SJCRH30 (cell line): ENCODE measurements at places on chromosomes 12 and 14. TPM values are rescaled to one million over a fixed set of nuclear protein-coding genes. Genes with fewer than 3 reads are reported as not detected.

HHIPL1 gene
- not detected in 2 replicates for total RNA-seq

RAD9B gene
- total RNA-seq: 1.1 and 2.7 TPM in 2 replicates

- no peak for DNase-seq
- no peaks in the 10 kb centered on the region for H3K36me3 ChIP-seq
- no peaks in the 10 kb centered on the region; the same call in 1 of the 2 replicates for H3K27me3 ChIP-seq
- H3K27ac ChIP-seq: no peak overlapping the region
- no peaks in the 10 kb centered on the region for H3K4me1 ChIP-seq
Measured at GRCh38 chr12:46065412-46066166, 75.2 kb upstream of the SCAF11 start.

DNA sequence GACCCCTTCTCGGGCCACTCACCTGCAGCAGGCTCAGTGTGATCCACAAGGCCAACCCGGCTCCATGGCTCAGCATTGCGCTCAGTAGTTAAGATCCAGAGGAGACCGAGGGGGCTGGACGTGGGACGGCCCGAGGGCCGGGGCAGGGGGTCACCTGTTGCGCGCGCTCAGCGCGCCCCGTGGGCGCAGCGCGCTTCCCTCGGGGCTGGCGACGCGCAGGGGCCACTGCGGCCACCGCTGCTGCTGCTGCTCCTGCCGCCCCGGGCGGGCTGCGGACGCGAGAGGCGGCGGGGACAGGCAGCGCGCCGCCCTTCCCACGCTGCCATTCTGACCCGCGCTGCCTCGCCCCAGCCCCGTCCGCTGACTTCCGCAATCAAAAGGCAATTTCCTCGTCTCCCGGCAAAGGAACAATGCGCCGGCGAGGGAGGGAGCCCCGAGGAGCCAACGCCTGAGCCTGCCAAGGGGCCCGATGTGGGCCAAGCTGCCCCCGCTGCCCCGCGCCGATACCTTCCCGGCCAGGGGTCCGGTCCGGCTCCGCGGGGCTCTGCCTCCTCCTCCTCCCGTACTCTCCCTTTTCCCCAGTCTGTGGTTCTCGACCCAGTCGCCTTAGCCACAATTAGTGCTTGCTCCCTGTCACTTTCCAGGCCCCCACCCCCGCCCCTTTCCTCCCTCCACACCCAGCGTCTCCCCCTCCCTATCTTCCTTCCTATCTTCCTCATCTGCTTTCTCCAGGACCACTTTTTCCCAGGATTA is 27.3 kb downstream of the PTPRB start:
- no peaks in the 10 kb centered on the region for H3K36me3 ChIP-seq
- H3K27me3 ChIP-seq: no peaks in the 10 kb centered on the region
- no peaks in the 10 kb centered on the region for H3K4me1 ChIP-seq
- DNase-seq: no peak
- H3K27ac ChIP-seq: no peak overlapping the region
- no peak overlapping the region for H3K4me3 ChIP-seq

SSPN gene
- 2.8 and 4.0 TPM in 2 replicates for total RNA-seq

DNA sequence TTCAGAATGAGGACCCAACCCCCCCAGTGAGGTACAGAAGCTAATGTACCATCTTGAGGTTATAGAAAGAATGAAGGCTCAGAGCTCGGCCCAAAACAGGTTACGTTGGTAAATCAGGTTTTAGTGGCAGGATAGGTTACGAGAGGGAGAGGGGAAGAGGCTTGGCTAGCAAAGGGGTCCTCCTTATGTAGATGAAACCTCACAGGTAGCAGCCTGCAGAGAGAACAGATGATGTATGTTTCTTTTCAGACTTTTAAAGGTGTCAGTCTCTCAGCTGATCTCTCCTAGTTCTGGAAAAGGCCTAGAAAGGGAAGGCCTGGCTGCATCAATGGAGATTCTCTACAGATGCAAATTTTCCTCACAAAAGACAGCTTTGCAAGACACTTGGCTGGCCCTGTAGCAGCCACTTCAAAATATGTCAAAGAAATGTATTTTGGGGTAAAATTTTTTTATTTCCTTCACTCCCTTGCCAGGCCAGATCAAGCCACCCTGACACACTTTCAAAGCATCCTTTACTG is 71.7 kb upstream of the CPSF6 start:
- H3K4me3 ChIP-seq: no peak overlapping the region
- H3K27ac ChIP-seq: no peak overlapping the region
- H3K4me1 ChIP-seq: no peaks in the 10 kb centered on the region
- no peaks in the 10 kb centered on the region for H3K36me3 ChIP-seq
- H3K27me3 ChIP-seq: no peaks in the 10 kb centered on the region

- H3K36me3 ChIP-seq: no peaks in the 10 kb centered on the region
- no peak for DNase-seq
- H3K27ac ChIP-seq: no peak overlapping the region
- peaks cover 8% of the 10 kb centered on the region for H3K4me1 ChIP-seq
- H3K4me3 ChIP-seq: no peak overlapping the region
Measured at GRCh38 chr12:47762850-47763465, 4.3 kb upstream of the RAPGEF3 start.

GRCh38 chr12:123384318-123384993 is 524 bp downstream of the KMT5A start:
- peaks cover 12% of the 10 kb centered on the region for H3K4me1 ChIP-seq
- peak; percentile 22 for DNase-seq

GRCh38 chr12:46267575-46267824 is 1.3 kb downstream of the SLC38A1 start:
- H3K4me3 ChIP-seq: peak overlapping the region; percentile 86
- H3K27ac ChIP-seq: peak overlapping the region; percentile 80
- H3K27me3 ChIP-seq: no peaks in the 10 kb centered on the region
- no peak for DNase-seq
- peaks cover 47% of the 10 kb centered on the region for H3K4me1 ChIP-seq

- no peak overlapping the region for H3K27ac ChIP-seq
- no peaks in the 10 kb centered on the region for H3K4me1 ChIP-seq
- H3K36me3 ChIP-seq: no peaks in the 10 kb centered on the region
- no peak overlapping the region for H3K4me3 ChIP-seq
- no peaks in the 10 kb centered on the region for H3K27me3 ChIP-seq
Measured at GRCh38 chr12:108040947-108041346, 88.1 kb upstream of the WSCD2 start.

DNA sequence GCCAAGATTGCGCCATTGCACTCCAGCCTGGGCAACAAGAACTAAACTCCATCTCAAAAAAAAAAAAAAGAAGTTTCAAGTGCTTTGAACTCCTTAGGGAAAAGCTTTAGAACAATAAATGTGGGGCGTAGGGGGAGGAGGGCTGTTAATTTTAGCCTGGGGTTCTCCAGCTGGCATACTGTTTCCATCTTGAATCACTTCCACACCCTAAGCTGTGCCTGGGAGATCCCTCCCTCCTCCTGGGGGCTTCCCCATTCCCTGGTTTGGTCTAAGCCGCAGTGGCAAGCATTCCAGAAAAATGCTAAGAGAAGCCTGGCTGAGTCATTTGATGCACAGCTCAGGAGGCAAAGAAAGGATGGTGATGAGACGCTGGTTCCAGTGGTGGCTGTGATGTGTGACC is 2.3 kb upstream of the ZNF384 start:
- no peak overlapping the region for H3K4me3 ChIP-seq
- no peaks in the 10 kb centered on the region for H3K36me3 ChIP-seq
- H3K27me3 ChIP-seq: 0 out of 2 replicates have a peak, but pooled peaks cover 4% of the 10 kb centered on the region
- no peak for DNase-seq
- H3K4me1 ChIP-seq: peaks cover 8% of the 10 kb centered on the region; the same call in 1 of the 2 replicates

GRCh38 chr12:46177837-46178608 is 90.8 kb downstream of the SLC38A1 start:
- no peaks in the 10 kb centered on the region for H3K27me3 ChIP-seq
- peaks cover 3% of the 10 kb centered on the region; the same call in 1 of the 2 replicates for H3K36me3 ChIP-seq
- no peak overlapping the region for H3K27ac ChIP-seq
- no peaks in the 10 kb centered on the region for H3K4me1 ChIP-seq
- no peak for DNase-seq

- no peaks in the 10 kb centered on the region for H3K27me3 ChIP-seq
- no peak overlapping the region for H3K4me3 ChIP-seq
- 0 out of 2 replicates have a peak, but pooled peaks cover 2% of the 10 kb centered on the region for H3K4me1 ChIP-seq
Measured at GRCh38 chr12:15751741-15752140, 37.4 kb downstream of the EPS8 start.

- no peaks in the 10 kb centered on the region for H3K27me3 ChIP-seq
- H3K27ac ChIP-seq: peak overlapping the region; percentile 59; the same call in 1 of the 2 replicates
- H3K4me3 ChIP-seq: no peak overlapping the region
- H3K4me1 ChIP-seq: peaks cover 28% of the 10 kb centered on the region
Measured at GRCh38 chr14:58718226-58719205, 80.8 kb downstream of the DACT1 start.

GRCh38 chr12:125025606-125026235 is 32.3 kb downstream of the BRI3BP start:
- H3K36me3 ChIP-seq: peaks cover 8% of the 10 kb centered on the region; the same call in 1 of the 2 replicates
- no peak overlapping the region for H3K27ac ChIP-seq
- peaks cover 5% of the 10 kb centered on the region for H3K4me1 ChIP-seq
- no peak overlapping the region for H3K4me3 ChIP-seq

LRRC10 gene
- not detected in 2 replicates for total RNA-seq

GRCh38 chr12:92047393-92047826 is 98.2 kb downstream of the BTG1 start:
- H3K4me1 ChIP-seq: peaks cover 11% of the 10 kb centered on the region
- no peaks in the 10 kb centered on the region for H3K27me3 ChIP-seq
- no peak for DNase-seq
- H3K36me3 ChIP-seq: no peaks in the 10 kb centered on the region
- H3K4me3 ChIP-seq: no peak overlapping the region

P2RX2 gene
- total RNA-seq: not detected in 2 replicates

DNA sequence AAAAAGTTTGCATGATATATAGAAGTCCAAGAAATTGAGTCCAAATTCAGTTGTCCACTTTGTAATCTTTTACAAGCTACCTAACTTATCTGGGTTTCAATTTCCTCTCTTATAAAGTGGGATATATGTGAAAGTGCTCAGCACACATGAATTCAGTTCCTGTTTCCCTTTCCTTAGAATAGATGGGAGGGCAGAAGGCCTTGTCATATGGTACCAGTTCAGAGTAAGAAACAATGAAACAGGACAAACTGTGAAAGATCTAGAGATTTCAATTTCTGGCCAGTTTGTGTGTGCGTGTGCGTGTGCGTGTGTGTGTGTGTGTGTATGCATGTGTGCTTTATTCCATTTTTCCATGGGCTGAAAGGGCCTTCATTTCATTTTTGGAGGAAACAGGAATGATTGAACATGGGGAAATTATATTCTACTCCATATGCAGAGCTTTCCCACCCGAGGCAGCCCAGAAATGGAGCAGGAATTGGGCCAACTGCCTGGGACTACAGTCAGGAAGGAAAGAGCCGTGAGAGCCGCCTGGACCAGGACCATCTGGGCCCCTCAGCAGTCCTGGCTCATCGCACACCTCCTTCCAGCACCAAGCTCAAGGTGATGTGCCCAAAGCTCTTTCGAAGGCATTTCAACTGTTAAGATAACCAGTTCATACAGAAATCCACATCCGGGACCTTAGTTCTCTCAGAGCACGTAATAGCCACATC is 183.2 kb downstream of the EPS8 start:
- H3K4me1 ChIP-seq: peaks cover 32% of the 10 kb centered on the region
- H3K36me3 ChIP-seq: no peaks in the 10 kb centered on the region
- no peaks in the 10 kb centered on the region for H3K27me3 ChIP-seq
- no peak overlapping the region for H3K4me3 ChIP-seq
- DNase-seq: no peak

DNA sequence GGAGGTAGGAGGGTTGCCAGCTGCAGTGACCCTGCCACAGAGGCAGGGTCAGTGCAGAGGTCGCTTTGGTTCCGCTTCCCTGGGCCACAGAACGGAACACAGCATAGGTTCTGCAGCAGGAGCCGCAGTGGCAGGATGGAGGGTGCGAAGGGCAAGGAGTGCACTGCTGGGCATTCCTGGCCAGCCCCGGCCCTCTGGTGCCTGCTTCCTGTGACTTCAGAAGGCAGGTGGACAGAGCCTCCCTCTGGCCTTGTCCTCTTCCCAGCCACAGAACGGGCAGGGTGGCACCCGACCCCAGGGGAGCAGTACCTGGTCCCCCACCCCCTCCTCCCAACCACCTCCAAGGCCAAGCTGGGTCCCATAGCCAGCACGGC is 37.7 kb downstream of the SLC8B1 start:
- H3K4me1 ChIP-seq: no peaks in the 10 kb centered on the region; the same call in 1 of the 2 replicates
- H3K4me3 ChIP-seq: no peak overlapping the region
- H3K27me3 ChIP-seq: no peaks in the 10 kb centered on the region
- H3K27ac ChIP-seq: no peak overlapping the region

AMDHD1 gene
- not detected in 2 replicates for total RNA-seq

- no peaks in the 10 kb centered on the region for H3K4me1 ChIP-seq
- no peak overlapping the region for H3K27ac ChIP-seq
- H3K4me3 ChIP-seq: no peak overlapping the region
- DNase-seq: no peak
- H3K27me3 ChIP-seq: peaks cover 3% of the 10 kb centered on the region; the same call in 1 of the 2 replicates
Measured at GRCh38 chr12:44709166-44709565, 166.9 kb downstream of the NELL2 start.

IL26 gene
- not detected in 2 replicates for total RNA-seq

ESR2 gene
- total RNA-seq: 11.8 and 12.1 TPM in 2 replicates

DRAM1 gene
- total RNA-seq: 0.08 and 0.12 TPM in 2 replicates

GRCh38 chr12:114588061-114588460 is 95.9 kb downstream of the TBX3 start:
- no peaks in the 10 kb centered on the region for H3K27me3 ChIP-seq
- no peak overlapping the region for H3K27ac ChIP-seq
- H3K36me3 ChIP-seq: no peaks in the 10 kb centered on the region
- H3K4me3 ChIP-seq: no peak overlapping the region
- H3K4me1 ChIP-seq: no peaks in the 10 kb centered on the region

- H3K27ac ChIP-seq: no peak overlapping the region
- peaks cover 3% of the 10 kb centered on the region; the same call in 1 of the 2 replicates for H3K27me3 ChIP-seq
- DNase-seq: no peak
- H3K36me3 ChIP-seq: no peaks in the 10 kb centered on the region
Measured at GRCh38 chr12:110084314-110085015, 36.1 kb upstream of the C12orf76 start.

NCKAP5L gene
- total RNA-seq: 80.1 and 80.7 TPM in 2 replicates

GRCh38 chr12:106078358-106079010 is 60.3 kb downstream of the NUAK1 start:
- no peak overlapping the region for H3K27ac ChIP-seq
- no peak overlapping the region for H3K4me3 ChIP-seq
- no peaks in the 10 kb centered on the region for H3K27me3 ChIP-seq
- no peaks in the 10 kb centered on the region; the same call in 1 of the 2 replicates for H3K36me3 ChIP-seq
- no peak for DNase-seq

DNA sequence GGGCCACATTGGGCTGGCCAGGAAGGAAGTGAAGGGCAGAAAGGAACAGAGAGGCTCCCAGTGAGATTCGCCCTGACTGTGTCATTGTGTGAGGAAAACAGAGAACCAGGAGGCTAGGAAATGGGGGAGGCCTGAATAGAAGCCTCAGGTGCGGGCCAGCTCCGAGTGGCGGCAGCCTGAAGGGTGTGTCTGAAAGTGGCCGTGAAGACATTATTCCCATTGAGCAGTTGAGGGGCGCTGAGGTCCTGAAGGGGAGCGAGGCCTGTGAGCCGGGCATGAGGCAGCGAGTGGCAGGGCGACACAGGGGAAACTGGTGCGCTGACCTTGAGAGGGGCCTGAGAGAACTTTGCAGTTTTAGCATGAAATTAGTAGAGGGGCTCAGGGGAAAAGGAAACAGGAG is 6.9 kb downstream of the CLBA1 start:
- no peak for DNase-seq
- no peaks in the 10 kb centered on the region for H3K36me3 ChIP-seq
- H3K4me3 ChIP-seq: no peak overlapping the region
- H3K27me3 ChIP-seq: no peaks in the 10 kb centered on the region

PIK3C2G gene
- total RNA-seq: 0.04 TPM in 1 of 2 replicates, not detected in the other

- peaks cover 7% of the 10 kb centered on the region; the same call in 1 of the 2 replicates for H3K4me1 ChIP-seq
- peak; percentile 81 for DNase-seq
- H3K4me3 ChIP-seq: peak within 1 kb of the TSS; percentile 92
- peak within 1 kb of the TSS; percentile 58 for H3K27ac ChIP-seq
Measured at GRCh38 chr12:81077686-81078441, at the start of gene ACSS3. TSS of gene ACSS3 (plus strand) at chr12:81078079. CDS start at chr12:81078121, 42 bp downstream.
